Activated T-cell treated with anti-CD3 and anti-CD28 coated beads, Interleukin-2, amount 50 U/mL, for 72 hours (primary cell): ENCODE measurements at places on chromosomes 5 and 9. TPM values are rescaled to one million over a fixed set of nuclear protein-coding genes. Genes with fewer than 3 reads are reported as not detected.

DEPDC1B gene
- total RNA-seq, result 34.5 TPM

GRCh38 chr5:180018347-180019060 is 53.1 kb downstream of the RNF130 start:
- peaks cover 8% of the 10 kb centered on the region for H3K36me3 ChIP-seq
- H3K4me3 ChIP-seq, result no peak overlapping the region
- no peak overlapping the region for H3K27ac ChIP-seq
- H3K4me1 ChIP-seq, result no peaks in the 10 kb centered on the region

GRCh38 chr5:79509244-79509885 is 4.6 kb downstream of the HOMER1 start:
- H3K36me3 ChIP-seq, result no peaks in the 10 kb centered on the region
- no peak for DNase-seq
- H3K27ac ChIP-seq, result no peak overlapping the region
- H3K27me3 ChIP-seq, result peaks cover 17% of the 10 kb centered on the region

SPATA31C1 gene
- not detected for total RNA-seq

DNA sequence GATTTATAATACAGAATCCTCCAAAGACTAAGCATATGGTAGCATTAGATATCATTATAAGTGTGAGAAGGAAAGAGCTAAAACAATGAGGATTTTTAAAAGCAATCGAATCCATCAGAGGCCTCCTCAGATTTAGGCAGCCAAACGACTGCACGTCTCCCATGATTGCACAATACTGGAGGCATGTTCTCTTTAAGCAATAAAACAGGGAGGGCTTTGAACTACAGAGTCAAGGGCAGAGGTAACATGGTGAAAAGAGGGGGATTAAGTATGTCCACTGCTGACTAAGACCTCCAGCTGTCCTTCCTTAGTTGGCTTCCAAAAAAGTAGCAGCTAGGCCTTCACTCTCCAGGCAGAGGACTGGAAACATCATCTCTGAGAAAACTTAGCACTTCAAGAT is 298.7 kb upstream of the RGMB start:
- H3K36me3 ChIP-seq, result no peaks in the 10 kb centered on the region
- no peak for DNase-seq
- no peaks in the 10 kb centered on the region for H3K4me1 ChIP-seq

DNA sequence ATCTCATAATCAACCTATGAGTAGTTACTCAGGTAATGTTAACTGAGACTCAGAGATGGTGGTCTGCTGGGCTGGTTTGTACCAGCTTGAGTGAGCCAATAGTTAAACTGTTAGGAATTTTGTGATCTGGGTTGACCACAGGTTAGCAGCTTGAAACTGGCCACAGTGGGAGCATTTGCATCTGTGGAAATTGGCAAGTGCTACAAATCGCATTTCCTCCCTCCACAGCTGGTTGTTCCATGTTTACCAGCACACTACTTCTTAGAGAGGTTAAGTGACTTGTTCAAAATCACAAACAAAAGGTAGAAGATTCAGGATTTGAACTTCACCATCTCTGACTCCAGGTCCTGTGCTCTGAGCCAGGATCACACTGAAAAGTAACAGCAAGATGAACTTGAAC is 446.9 kb upstream of the CLINT1 start:
- no peaks in the 10 kb centered on the region for H3K36me3 ChIP-seq
- DNase-seq, result no peak
- no peaks in the 10 kb centered on the region for H3K27me3 ChIP-seq

GRCh38 chr5:141208478-141208877 is at the start of gene PCDHB12:
Gene PCDHB12, plus strand, starts transcription at chr5:141208719. Its CDS starts 189 bp downstream, at chr5:141208908.
- no peaks in the 10 kb centered on the region for H3K4me1 ChIP-seq
- H3K27ac ChIP-seq, result no peak within 1 kb of the TSS
- H3K27me3 ChIP-seq, result peaks cover 47% of the 10 kb centered on the region
- H3K4me3 ChIP-seq, result no peak within 1 kb of the TSS
- no peak for DNase-seq

SHOC1 gene
- not detected for total RNA-seq

SMIM27 gene
- 63.5 TPM for total RNA-seq

GRCh38 chr9:90843525-90843924 is 41.9 kb downstream of the SYK start:
- no peak overlapping the region for H3K27ac ChIP-seq
- H3K4me1 ChIP-seq, result no peaks in the 10 kb centered on the region
- no peak for DNase-seq
- no peak overlapping the region for H3K4me3 ChIP-seq
- peaks cover 6% of the 10 kb centered on the region for H3K27me3 ChIP-seq

DNA sequence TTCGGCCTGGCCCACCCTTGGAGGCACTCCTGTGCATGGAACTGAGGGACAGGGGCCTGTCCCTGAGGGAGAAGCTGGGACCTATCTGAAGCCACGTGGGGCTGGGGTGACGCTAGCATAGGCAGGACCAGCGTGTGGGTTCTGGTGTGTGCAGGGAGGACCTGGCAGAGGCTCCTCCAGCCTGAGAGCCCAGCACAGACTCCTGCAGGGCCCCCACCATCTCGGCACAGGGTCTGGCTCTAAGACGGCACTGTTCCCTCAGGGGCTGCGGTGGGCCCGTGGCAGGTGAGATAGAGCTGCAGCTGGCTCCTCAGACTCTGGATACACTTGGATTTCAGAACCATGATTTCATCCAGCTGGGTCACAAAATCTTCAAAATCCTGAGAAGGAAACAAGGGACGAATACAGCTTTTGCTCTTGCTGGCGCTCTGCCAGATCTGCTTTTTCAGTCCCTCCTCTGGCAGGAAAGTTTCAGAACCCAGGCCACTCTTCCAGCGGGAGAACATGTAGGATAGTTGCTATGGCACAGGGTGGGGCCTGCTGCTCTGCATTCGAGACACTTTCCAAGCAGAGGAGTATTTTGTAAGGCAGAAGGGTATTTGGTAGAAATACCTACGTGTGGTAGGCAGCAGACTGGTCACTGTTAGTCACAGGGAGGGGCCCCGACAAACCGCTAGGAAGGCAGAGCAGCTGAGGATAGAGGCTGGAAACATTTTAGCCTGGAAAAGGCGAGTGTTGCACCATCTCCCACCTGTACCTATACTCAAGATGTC is 74.7 kb downstream of the KIF24 start:
- H3K4me3 ChIP-seq, result no peak overlapping the region
- no peaks in the 10 kb centered on the region for H3K27me3 ChIP-seq
- H3K36me3 ChIP-seq, result peaks cover 6% of the 10 kb centered on the region
